ENCODE measurements at places on chromosomes 11 and 22.

- no peak for DNase-seq
Measured at GRCh38 chr22:37547251-37547741, 13.0 kb upstream of the CDC42EP1 start.

DNA sequence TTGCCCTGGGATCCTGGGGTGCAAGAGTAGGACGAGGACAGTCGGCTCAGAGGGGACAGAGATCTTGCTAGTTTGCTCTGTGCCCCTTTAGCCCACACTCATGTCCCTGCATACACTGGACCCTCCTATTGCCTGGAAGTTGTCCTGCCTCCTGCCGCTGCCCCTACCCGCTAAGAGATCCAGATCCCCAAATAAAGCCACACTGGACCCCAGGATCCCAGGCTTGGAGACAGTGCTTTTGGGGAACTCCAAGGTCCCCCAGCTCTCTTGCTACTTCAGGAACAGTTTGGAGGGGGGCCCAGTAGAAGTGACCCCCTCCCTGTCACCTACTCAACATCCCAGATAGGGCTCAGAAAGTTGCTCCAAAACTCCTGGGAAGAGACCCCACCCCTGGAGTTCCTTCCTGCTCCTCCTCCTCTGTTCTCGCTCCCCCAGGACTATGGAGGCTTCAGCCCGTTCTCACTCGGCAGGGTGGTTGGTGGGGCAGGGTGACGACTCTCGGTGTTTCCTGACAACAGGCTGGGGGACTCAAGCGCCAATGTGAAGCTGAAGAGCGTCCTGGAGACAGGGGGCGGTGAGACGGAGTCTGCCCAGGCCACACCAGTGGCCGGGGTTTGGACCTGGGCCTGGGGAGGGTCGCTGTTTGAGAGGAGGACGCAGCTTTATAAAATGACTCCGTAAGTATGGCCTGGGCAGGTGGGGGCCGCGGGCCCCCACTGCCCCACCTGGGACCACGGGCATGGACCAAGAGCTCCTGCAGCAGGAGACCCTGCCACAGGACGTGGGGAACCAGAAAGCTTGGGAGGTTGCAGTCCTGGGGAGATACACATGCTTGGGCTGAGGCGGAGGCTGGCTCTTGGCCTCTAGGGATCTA lies 19.2 kb upstream of the TUB start:
- no peak for DNase-seq

DNA sequence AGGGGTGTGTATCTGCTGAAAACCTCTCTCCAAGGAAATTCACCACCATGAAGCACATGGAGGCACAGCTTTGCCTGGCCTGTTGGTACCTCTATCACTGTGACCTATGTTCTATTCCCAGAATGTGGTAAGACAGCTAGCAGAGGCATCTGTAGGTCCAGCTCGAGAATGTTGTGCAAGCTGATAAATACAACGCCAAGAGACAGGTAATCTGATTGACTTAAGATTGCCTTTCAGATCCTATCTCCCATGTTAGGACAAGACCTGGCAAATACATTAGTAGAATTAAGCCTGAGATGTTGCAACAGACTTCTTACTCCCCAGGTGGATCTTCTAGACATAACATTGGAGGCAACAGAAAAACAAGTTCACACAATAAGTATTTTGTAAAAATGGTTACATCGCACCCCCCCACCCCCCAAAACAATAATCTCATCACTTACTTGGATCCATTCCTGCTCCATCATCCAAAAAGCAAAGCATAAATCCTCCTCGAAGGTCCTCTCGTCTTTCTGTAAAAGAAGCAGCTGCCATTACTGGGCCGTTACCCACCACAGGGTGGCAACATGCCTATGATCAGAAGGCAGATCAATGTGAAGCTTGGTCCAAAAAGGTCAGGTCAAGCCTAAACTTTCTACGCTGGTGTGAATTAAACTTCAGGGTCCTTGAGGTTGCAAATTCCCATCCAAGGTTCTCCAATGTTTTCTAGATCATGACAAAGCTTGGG lies 18.5 kb downstream of the MORC2 start:
- DNase-seq: no peak

GRCh38 chr11:128559496-128560103 lies 27.8 kb downstream of the ETS1 start:
- DNase-seq: no peak

DNA sequence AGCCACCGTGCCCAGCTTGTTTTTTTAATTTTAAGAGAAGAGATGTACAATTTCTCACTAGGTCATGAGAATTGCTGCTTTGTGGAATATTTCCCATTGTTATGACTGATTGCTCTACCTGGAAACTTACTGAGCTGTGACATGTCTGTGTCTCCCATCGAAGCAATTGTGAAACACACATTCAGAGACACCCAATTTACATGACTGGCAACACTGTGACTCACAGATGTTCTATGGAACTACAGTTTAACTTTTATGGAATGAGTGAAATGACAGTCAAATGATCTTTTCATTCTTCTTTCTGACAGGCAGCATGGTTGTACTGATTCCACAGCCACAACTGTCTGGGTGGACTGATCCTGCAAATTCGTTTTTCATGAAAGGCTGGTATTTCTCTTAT lies 32.3 kb downstream of the ELF5 start:
- DNase-seq: no peak

DNA sequence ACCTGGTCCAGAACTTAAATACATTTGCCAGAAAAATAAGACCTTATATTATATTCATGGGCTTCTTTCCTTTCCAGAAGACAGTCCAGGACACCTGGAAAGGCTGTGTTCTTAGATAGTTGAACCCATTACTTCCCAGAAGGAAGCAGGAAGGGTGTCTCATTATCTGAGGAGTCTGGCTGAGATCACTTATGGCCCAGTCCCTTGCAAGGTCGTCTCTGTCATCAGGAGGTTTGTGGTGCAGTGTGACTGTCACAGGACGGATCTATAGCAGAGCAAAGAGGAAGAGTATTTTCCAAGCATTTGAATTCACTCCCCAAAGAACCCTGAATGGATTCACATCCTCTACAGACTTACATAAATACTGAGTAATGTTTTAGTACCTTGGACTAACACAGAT lies 270.7 kb upstream of the MTNR1B start:
- no peak for DNase-seq

- no peak for DNase-seq
Measured at GRCh38 chr11:112949781-112950575, 11.2 kb upstream of the NCAM1 start.

DNA sequence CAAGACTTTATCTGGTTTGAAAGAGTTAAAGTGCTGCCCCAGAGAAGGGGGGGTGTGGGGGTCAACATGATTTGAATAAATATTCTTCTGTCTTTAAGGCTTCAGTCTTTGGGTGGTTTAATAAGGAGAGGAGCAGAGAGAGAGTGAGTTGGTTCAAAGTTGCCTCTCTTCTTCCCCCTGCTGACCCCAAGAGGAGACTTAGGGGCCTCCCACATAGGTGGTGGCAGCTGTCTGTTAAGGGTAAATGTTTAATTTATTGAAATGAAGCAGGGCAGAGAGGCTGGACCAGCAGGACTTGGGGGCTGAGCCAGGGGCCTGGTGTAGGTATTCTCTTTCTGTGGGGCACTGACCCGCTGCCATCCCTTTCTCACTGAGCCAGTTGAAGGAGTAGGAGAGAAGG lies 5.5 kb downstream of the POU2F3 start:
- no peak for DNase-seq

DNA sequence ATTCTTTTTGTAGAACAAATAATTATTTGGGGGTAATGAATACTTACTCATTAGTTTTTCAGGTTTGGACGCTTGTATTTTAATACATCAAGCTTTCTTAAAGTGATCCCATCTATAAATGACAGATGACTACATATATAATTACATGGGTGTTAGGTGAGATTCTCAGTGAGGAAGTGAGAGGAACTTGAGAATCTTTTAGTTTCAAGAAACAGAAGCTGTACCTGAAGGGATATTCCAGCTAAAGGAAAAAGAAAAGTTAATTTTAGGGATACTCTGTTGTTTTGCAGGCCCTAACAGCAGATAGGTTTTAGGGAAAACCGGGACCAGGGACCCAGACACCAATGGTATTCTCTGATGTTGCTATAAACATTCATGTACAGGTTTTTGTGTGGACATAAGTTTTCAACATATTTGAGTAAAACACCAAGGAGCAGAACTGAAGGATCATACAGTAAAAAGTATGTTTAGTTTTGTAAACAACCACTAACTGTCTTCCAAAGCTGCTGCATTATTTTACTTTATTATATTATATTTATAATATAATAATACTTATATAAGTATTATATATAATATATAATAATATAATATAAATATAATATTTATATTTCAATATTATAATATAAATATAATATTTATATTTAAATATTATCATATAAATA lies 24.1 kb upstream of the PHOX2A start:
- DNase-seq: no peak

- no peak for DNase-seq
Measured at GRCh38 chr11:117613521-117613920, 183.5 kb downstream of the DSCAML1 start.

DNA sequence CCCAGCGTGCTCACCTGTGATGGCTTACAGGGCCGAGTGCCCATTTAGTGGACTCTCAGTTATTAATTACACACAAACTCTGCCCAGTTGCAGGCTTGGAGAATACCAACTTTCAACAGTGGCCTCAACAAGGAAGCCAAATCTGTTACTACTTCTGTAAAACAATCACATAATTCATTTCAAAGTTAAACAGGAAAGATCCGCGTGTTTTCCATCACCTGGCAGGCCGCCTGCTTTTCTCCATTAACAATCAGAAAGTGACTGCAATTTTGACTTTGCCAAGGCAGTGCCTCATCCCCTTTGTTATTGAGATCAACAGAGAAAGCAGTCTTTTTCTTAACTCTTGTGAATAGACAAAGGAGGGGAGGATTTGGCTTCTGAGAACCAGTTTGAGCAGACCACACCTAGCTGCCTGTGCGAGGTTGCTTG lies 77.7 kb downstream of the BARX2 start:
- DNase-seq: no peak

- DNase-seq: no peak
Measured at GRCh38 chr11:85805387-85805786, 5.6 kb downstream of the SYTL2 start.

GRCh38 chr11:115672412-115672811 lies 168.2 kb upstream of the CADM1 start:
- DNase-seq: no peak

GRCh38 chr11:97355230-97355629 lies 965.4 kb downstream of the JRKL start:
- DNase-seq: no peak
